ENCODE measurements at places on chromosomes 13 and 19.

DNA sequence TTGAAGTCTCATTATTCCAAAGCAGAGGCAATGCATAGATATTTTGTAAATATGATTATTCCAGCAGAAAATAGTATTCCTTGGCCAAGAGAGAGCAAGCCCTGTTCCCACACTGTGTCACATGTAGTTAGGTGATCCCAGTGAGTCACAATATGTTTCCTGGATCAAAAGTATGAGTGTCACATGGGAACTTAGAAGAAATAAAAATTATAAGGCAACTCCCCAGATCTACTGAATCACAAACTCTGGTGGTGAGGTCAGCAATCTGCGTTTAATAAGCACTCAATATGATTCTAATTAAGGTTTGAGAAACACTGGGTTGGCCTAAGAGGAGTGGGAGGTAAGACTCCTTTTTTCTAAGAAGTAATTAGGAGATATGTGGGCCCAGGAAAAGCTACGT lies 1504.5 kb upstream of the PCDH20 start:
- no peak for DNase-seq

- no peak for DNase-seq
These were observed 7.0 kb downstream of the GPR18 start for GRCh38 chr13:99250982-99251825.

GRCh38 chr13:64884976-64885375 lies 2345.2 kb downstream of the PCDH9 start:
- no peak for DNase-seq

DNA sequence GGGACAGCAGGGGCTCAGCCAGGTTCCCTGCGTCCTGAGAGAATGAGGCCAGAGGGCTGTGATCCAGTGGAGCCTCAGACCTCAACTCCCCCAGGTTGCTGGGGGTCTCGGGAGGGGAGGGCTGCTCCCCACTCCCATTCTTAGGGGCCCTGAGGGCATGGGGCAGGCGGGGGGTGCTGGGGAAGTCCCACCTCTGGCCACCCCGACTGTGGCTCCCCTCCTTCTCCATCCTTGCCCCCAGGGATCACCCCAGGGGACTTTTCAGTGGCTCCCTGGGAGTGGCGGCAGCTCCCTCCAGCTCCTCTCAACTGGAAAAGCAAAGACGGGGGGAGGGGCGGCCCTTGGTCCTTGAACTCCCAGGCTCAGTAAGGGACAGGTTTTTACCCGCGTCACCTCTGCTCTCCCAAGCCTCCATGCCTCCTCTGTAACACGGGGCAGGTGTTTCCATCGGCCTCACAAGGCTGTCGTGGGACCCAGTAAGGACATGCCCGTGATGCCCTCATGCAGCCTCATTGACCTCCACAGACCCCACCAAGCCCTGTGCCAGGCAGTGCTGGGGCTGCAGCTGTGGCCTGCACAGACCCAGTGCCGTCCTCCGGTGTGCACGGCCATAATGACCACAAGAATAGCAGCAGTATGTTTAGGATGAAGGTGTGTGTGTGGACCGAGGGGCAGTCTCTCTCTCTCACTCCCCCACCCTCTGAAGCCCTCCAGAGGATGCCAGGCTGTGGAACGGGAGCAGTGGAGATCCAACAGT lies 11.6 kb upstream of the TOMM40 start:
- no peak for DNase-seq

DNA sequence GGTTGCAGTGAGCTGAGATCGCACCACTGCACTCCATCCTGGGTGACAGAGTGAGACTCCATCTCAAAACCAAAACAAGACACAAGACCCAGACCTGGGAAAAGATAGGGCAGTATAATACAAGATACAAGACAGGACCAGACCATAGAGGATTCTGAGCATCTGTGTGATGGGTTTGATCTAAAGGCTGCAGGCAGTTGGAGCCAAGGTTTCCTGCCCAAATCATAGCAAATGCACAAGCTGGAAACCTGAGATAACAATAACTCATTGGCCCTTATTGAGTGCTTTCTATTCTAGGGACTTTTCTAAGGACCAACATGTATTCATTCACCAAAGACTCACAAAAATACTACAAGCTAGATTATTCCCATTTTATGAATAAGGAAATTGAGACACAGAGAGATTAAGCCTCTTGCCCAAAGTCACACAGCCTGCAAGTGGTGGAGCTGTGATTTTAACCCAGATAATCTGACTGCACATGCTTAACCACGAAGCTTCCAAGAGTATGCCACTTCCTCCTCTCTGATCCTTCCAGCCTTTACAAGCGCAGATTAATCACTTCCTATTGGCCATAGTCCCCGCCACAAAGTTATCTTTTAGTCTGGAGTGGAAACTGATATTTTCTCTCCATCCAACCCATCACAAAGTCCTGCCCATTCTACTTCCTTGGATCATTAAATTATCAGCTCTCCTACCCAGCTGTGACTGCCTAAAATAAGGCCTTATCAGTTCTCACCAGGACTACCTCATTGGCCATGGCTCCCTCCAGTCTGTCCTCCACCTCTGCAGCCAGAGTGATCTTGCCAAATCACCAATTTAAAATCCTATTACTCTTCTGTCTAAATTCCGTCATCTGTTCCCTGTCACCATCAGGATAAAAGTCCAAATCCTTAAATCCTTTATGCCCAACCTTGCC lies 147.2 kb downstream of the FLT1 start:
- no peak for DNase-seq

DNA sequence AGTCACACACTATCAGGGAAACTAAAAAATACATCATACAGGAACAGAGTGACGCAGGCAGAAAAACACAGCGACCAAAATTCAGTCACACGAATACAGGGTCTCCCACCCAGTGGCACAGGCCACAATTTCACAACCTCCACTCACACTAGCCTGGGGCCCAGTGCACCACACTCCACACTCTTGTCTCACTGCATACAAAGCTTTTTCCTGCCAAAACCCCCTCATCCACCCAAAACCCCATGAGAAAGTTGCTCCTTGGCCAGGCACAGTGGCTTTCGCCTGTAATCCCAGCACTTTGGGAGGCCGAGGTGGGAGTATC lies 1.2 kb downstream of the S1PR5 start:
- DNase-seq = no peak

- no peak for DNase-seq
These were observed 204.2 kb downstream of the DCLK1 start for GRCh38 chr13:35926859-35927530.

DNA sequence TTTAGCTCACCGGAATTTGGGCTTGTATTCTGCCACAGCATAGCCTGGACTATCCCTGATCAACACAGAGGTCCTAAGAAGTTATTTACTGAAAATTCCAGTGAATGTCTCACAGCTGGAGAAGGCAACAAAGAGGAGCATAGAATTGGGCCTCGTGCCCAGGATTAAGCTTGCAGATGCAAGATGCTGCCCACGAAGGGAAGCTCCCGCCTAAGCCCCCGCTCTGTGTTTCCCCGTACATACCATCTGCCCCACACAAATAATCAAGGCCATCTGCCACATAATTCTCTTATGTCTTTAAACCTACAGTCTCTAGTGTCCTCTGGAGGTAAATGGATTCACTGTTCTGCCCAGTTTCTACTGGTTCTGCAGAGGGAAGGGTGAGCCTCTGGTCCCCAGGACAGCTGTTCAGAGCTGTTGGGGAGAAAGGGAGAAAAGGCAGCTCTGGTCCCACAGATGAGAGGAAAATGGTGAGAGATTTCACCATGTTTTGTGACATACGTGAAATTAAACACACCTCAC lies 7.4 kb upstream of the TPP2 start:
- no peak for DNase-seq

GRCh38 chr19:43818500-43818899 lies 8.6 kb upstream of the ZNF283 start:
- no peak for DNase-seq

DNA sequence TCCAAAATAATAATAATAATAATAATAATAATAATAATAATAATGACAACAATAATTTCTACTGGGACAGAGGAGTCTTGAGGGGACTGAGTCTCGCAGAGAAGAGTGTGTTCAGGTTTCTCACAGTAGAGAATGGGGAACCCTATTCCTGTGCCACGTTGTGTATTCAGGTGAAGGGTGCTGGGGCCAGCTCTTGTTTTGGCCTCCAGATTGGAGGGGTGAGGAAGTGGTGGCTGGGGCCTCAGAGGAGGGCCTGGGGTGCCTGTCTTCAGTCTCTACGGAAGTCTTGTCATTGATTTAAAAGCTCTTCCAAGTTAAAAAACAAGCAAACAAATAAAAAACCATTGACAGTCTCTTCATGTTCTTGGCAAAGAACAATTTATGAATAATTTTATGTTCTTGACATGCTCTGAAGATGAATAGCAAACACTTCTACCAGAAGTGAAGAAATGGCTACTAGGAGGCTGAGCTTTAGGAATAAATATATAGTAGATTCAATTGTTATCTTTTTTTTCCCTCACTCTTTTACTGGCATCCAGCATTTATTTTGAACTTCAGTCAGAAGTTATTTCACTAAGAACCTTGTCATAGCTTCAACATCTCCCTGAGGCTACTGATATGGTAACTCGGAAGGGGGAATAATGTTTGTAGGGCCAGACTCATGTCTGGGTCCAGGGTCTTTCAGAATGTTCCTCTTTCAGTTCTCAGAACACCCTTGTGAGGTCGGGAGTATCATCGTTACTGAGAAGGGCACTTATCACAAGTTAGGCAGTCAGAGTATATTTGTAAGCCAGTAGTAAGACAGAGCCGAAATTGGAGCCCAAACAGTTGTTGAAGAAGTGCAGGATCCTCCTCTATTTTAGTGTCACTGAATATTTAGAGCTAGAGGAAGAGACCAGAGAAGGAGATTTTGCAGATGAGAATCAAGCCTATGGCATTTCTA lies 13.1 kb downstream of the LRCH1 start:
- no peak for DNase-seq

DNA sequence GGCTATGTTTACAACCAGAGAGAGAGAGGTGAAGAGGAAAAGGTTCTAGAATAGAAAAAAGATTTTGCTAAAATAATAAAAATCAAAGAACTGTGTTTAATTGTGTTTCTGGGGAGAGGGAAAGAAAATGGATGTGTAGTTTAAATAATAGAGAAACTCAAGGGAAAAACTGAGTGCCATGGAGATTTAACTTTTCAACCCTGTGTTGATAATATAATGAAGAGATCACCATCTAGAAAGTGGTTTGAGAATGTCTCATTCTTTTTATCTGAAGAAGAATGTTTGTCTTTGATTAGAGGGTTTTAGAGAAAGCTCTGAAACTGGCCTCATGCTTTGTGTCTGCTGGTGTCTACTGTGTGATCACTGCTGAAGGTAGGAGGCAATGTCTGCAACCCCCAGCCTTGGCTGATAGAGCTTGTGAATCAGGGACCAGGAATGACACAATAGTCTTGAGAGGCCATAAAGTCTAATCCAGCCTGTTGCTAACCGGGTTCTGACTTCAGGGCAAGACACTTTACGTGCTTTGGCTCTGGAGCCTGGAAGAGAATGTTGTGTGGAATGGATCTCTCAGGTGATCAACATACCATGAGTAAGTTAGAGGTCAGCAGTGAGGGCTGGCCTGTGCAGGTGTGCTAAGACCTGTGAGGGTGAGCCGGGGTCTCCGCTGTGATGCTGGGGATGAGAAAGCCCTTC lies 5.4 kb downstream of the COL4A2 start:
- DNase-seq = no peak

GRCh38 chr19:43674596-43674995 lies 4.6 kb upstream of the PLAUR start:
- no peak for DNase-seq

DNA sequence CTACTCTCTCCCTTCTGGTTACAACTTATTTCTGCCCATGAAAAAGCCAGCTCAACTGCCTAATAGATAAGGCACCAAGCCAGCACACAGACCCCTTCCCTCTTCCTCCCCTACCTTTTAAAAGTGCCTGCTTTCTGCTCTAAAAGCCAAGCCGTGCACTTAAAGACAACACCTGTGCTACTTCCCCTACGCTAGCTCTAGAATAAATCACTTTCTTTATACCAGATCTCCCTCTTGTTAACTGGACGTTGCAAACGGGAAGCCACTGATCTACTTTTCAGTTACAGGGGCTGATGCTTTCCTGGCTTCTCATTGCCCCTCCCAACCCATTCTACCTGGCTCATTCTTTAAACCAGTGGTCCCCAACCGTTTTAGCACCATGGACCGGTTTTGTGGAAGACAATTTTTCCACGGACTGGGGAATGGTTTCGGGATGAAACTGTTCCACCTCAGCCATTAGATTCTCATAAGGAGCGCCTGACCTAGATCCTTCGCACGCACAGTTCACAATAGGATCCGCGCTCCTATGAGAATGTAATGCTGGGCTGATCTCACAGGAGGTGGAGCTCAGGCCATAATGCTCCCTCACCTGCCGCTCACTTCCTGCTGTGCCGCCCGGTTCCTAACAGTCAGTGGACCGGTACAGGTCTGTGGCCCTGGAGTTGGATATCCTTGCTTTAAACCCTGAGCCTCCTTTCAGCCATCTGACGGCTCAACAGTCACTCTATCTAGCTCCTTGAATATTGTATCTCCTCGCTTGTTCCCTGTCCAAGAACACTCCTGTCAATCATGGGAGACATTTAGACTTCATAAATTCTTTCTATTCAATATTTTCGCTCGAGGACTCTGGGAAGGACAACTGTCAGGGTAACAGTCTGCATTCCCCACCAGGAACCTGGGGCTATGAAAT lies 841 bp upstream of the ZNF223 start:
- peak; percentile 27 for DNase-seq

DNA sequence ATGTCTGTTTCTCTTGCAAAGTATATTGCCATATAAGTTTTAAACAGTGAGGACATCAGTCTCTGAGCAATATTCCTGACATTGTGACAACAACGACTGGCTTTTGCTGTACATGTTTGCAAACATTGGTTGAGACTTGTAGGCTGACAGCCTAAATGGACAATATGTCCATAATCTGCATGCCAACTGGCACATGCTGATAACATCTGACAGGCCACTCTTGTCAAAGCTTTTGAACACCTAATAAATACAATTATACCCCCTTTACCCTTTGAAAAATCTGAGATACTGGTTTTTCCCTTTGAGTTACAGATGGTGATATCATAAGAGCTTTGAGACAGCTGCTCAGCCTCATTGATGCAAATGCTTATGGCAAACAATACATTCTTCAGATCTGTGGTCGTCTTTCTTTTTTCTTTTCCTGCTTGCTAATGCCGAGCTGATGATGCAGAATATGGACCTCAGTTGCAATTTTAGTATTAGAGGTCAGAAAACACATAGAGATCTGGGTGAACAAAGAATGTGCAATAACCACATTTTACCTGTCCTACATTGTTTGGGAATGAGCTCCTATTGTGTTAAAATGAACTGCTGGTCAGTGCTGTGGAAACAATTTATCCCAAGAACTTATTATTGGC lies 114.9 kb downstream of the RFC3 start:
- DNase-seq = no peak

All from stimulated activated naive CD8-positive, alpha-beta T cell treated with anti-CD3 and anti-CD28 coated beads, Interleukin-15, amount 100 ng/mL, for 72 hours (primary cell).